ENCODE measurements at places on chromosomes 3 and 15.

GRCh38 chr15:68203956-68204355 is 1.2 kb downstream of the CALML4 start:
- peak; percentile 42 for DNase-seq

DNA sequence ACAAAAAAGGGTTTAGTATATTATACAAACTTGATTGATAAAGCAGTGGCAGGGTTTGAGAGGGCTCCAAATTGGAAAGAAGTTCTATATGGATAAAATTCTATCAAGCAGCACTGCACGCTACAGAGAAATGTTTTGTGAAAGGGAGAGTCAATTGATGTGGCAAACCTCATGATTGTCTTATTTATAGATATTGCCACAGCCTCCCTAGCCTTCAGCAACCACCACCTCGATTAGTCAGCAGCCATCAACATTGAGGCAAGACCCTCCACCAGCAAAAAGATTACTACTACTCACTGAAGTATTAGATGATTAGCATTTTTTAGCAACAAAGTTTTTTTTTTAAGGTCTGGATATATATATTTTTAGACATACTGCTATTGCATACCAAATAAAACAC is 296.7 kb downstream of the CHST2 start:
- DNase-seq = no peak

DNA sequence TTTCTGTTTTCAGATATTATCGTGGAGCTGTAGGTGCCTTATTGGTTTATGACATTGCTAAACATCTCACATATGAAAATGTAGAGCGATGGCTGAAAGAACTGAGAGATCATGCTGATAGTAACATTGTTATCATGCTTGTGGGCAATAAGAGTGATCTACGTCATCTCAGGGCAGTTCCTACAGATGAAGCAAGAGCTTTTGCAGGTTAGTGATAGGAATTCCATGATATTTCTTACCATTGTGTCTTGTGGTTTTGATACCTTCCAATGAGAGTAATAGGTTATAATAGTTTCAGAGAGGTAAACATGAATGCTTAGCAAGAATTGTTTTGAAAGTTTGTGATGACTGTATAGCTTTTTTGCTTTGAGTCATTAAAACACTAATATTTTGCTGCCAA is 8.5 kb downstream of the RAB11A start:
- no peak for DNase-seq

- DNase-seq = peak; percentile 78
Measured at GRCh38 chr3:40877631-40878463, 321.5 kb upstream of the CTNNB1 start.

DNA sequence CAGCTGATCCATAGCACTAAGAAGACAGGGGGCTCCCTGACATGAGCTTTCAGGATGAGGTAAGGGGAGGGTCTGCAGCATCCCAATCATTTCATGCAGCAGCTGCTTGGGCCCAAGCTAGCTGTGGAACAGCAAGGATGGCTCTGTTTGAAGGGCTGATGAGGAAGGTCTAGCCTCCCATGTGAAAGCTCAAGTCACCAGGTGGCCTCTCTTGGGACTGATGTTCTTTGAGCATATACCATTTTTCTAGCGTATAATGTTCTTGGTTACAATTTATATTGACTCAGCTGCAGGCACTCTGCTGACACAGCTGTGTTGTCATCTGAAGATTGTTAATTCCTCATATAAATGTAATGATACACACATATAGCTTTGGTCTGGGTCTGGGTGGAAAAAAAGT is 87.0 kb downstream of the CD200R1L start:
- no peak for DNase-seq

DNA sequence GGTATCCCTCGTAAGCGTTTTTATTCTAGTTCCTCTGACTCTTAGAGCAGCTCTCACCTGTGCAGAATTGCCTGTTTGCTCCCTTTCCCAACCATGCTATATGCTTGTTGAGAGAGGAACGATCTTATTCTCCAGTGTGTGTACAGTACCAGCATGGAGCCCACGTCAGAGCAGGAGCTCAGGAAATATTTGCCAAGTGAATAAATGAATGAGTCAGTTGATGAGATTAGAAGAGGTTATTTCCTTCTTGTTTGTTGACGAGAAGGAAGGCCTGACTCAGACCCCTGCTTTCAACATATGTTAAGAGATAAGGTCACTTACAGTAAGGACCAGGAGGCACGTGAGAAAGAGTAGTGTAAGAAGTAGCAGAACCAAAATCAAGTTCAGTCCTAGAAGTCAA is 106.3 kb upstream of the ABHD17C start:
- DNase-seq = no peak

DNA sequence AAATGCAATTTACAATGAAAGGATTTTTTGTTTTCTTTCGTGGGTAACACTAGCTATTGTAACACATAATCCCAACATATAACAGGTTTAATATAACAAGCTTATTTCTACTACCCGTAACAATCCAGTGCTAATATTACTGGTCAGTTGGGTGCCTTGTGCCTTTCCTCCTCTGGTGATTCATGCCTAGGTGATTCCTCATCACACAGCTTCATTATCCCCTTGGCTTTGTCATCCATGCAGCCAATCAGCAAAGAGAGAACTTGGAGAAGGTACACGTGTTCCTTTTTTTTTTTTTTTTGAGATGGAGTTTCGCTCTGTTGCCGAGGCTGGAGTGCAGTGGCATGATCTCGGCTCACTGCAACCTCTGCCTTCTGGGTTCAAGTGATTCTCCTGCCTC is 30.7 kb downstream of the CHST14 start:
- no peak for DNase-seq

- DNase-seq = no peak
Measured at GRCh38 chr15:81981908-81982307, 63.9 kb downstream of the MEX3B start.

DNA sequence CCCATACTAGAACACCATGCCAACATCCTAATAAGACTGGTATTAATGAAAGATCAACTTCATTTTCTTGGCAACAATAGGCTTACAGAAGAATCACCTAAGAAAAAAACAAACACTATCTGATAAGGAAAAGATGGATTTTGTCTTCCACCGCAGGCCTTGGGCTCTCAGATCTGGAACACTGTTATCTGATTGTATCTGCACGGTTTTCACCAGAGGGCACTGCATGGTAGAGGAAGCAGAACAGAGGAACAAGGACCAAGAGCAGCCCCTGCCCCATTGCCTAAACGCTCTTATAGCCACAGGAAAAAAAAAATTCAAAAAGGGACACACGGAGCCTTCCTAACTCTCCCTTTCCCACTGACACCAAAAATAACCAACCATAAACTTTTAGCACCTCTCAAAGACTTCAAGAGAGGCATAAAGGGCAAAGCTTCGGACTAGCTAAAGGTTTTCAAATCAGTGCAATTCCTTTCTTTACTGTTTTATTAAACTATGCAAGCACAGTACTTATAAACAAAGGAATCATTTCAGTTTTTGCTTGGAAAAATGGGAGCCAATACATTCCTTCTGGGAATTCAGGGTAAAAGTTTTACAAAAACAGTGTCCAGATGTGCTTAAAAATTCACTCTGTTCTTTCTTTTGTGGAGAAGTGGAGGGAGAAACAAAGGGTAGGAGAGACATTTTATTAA is 23.3 kb downstream of the IL17RD start:
- DNase-seq = no peak
